DMS79 treated with DMSO at 0.1 percent for 48 hours (cell line): ENCODE measurements at places on chromosomes 7 and 10.

GRCh38 chr10:6065835-6066234 is 3.7 kb upstream of the IL2RA start:
- no peak for DNase-seq

DNA sequence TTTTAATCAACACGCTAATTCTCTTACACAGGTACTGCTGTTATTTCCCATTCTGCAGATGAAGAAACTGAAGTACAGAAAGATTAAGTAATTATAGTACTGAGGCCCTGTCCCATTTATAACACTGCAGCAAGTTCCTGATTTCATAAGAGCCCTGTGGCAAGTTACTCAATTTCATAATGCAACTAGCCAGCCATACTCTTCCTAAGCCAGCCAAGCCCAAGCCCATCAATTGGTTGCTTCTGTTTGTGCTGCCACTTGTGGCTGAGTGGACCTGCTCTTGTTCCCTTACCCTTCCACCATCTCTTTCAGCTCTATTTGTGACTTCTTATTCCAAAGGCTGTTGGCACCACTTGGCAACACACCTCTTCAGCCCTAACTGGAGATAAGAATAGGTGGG is 19.7 kb upstream of the PRPF18 start:
- DNase-seq = no peak

- no peak for DNase-seq
Observed at GRCh38 chr7:28407651-28408050, 4.7 kb upstream of the CREB5 start.

GRCh38 chr7:147833557-147833956 is 757.0 kb upstream of the C7orf33 start:
- DNase-seq = no peak

- no peak for DNase-seq
Observed at GRCh38 chr7:92925876-92926696, 89.7 kb upstream of the CDK6 start.

GRCh38 chr10:72375585-72375984 is 20.9 kb upstream of the DNAJB12 start:
- DNase-seq = no peak

DNA sequence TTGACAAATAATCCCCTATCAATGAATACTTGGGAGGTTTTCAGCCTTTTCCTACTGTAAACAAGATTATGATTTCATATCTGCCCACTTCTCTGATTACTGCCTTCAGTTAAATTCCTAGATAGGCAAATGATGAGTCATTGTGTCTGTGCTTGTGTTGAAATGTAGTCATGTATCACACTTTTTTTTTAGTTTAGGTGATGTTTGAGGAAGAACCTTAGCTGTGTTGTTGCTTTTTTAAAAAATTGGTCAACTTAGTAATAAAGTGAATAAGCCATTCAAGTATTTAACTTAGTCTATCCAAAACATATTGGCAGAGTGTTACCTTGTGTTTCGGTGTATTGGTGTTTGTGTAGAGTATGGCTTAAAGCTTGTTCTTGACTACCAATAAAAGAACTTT is 60.0 kb downstream of the WAC start:
- no peak for DNase-seq

DNA sequence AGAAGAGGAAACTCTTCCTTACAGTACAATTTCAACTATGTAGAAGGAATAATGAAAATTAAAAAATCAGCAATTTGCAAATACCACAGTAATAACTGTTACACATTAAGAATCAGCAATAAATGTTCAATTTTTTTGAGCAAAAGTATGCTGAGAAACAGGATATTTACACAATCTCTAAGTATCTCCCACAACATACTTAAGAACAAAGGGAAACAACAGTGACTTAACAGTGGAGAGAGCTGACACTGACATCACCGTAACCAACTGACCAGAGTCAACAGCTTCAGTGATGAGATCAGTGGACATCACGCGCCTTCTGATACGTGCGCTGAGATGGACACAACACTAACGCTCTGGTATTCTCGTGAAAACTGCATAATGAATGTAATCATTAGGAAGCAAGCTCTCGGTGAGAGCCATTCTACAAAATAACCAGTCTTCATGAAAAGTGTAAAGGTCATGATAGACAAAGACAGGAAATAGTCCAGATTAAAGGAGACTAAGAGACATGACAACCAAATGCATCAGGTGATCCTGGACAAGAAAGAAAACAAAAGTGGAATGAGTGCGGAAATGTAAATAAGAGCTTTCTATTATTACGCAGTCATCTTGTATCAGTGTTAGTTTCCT is 82.6 kb downstream of the PIP4K2A start:
- no peak for DNase-seq

- no peak for DNase-seq
Observed at GRCh38 chr7:2462731-2463130, 13.5 kb downstream of the GRIFIN start.

DNA sequence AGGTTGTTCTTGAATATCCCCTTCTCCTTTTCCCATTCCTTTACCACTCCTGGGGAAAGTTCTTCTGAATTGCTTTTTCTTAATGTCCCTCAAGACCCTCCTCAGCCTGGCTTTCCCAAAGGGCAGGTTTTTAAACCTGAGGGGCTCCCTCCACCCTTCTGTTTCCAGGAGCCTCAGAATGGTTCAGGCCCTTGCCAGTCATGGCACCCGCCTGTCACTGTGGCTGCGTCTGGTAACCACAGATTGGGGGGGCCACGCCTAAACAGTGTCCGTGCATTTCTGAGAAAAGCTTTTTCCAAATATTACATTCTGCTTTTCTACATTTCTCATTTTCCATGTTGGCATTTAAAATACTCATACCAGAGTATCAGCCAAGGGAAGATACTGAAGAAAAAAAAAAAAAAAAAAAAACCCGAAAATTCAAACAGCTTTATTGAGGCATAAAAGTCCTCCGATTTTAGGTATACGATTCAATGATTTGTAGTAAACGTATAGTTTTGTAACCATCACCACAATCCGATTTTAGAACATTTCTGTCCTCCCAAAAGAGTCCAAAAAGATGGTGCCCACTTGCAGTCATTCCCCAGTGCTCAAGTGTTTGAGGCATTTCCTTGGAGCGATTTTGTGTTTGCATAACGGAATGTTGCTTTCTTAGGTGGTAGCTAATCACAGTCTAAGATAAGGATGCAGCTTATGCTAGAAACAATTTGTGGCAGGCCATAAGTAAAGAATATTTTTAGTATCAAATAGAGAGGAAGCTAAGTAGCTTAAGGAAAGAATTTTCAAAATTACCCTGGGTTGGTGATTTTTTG is 22.1 kb downstream of the HKDC1 start:
- no peak for DNase-seq

DNA sequence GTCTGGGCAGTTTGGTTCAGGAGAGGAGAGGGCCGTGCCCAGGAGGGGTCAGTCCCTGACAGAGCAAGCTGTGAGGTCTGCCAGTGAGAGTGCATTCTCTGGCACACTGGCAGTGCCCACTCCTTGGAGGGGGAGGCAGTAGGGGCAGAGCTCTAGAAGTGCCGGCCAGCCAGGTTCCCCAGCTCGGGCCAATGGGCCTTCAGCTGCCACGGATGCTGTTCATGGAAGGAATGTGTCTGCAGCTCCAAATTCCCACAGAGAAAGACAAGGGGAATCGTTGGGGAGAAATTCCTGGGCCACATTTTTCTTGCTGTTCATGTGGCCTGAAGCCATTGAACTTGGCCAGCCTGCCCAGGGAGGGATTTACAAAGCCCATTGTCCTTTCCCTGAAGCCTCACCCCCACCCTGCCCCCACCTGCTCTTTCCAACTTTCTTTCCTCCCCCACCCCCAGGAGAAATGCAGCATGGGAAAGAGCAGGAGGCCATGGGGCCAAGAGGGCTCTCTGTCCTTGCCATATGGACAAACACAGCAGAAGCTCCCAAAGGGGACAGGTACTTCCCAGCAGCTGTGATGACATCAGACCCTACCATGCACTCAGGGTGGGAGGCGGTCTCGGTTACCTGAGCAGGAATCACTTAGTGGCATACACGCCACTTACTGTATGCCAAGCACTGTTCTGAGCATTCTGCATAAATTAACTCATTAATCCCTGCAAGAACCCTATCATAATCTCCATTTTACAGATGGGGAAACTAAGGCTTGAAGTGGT is 70.7 kb downstream of the ARHGAP22 start:
- no peak for DNase-seq
